ENCODE measurements at places on chromosomes 3 and 15.

DNA sequence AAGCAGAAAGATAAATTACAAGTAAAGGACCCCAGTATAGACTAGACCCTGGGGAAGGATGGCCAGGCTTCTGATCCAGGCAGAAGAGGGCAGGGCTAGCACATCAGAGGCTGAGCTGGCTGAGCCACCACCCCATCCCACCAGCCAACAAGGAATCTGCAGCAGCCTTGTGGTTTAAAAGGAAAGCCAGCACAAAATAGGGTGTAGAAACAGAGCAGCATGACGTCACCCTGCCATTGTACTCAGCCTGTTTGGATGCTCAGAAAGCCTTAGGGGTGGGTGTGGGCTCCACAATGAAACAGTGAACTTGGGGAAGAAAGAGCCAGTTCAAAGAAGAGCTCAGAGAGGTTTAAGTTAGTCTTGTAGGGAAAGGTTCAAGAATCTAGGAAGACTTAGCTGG, 28.2 kb downstream of the DUOX1 start:
- H3K36me3 ChIP-seq, result no peaks in the 10 kb centered on the region
- no peaks in the 10 kb centered on the region for H3K27me3 ChIP-seq
- H3K4me3 ChIP-seq, result no peak overlapping the region
- H3K4me1 ChIP-seq, result no peaks in the 10 kb centered on the region
- DNase-seq, result no peak

DNA sequence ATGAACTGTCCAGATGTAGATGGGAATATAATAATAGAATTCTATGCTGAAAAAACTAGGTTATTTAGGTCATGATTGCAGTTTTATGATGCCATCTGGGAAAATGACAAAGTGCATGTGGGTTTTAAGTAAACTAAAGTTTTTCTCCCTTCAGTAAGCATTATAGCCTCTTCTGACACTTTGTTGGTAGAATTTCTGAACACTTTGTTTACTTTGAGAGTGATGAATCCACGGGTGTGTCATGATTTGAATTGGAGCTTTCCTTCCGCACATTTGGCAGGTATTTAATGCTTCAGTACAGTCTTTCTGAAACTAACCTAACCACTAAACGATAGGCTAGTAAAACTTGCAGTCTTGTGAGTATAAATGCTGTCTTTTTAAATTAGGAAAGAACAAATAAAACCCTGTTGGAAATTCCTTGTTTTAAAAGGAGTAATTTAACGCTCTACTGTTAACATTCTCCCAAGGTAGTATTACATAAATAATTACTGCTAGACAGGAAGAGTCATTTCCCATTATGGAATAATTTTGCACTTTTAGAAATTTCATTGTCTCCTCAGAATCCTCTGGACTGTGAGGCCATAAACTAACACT, 7.0 kb downstream of the FILIP1L start:
- no peak overlapping the region for H3K27ac ChIP-seq
- no peak for DNase-seq
- peaks cover 2% of the 10 kb centered on the region for H3K36me3 ChIP-seq
- H3K27me3 ChIP-seq, result no peaks in the 10 kb centered on the region
- H3K4me3 ChIP-seq, result no peak overlapping the region

DNA sequence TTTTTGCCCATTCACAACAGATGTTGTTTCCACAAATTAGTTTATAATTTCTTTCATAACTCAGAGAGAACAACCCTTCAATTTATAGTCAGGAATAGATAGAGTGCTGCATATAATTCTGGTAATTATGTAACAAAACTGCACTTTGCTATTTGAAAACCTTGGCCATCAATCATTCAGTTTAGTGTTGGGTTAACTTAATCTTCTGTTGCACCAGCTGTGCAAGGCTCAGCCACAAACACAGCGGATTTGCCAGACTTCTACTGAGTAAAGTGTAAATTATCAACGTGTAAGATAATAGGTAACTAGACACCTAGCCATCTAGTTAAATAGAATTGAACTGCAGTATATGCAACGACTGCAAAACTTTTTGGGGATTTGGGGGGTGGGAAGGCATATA, 1064.3 kb upstream of the EPHA6 start:
- no peak overlapping the region for H3K4me3 ChIP-seq
- DNase-seq, result no peak
- no peaks in the 10 kb centered on the region for H3K4me1 ChIP-seq
- no peak overlapping the region for H3K27ac ChIP-seq

GRCh38 chr15:73994912-73995622, 551 bp downstream of the PML start:
- DNase-seq, result no peak
- H3K4me3 ChIP-seq, result peak overlapping the region; percentile 88
- H3K4me1 ChIP-seq, result peaks cover 85% of the 10 kb centered on the region

GRCh38 chr3:122063908-122064307, 8.7 kb downstream of the CD86 start:
- no peak overlapping the region for H3K4me3 ChIP-seq
- H3K36me3 ChIP-seq, result no peaks in the 10 kb centered on the region
- peak; percentile 26 for DNase-seq

DNA sequence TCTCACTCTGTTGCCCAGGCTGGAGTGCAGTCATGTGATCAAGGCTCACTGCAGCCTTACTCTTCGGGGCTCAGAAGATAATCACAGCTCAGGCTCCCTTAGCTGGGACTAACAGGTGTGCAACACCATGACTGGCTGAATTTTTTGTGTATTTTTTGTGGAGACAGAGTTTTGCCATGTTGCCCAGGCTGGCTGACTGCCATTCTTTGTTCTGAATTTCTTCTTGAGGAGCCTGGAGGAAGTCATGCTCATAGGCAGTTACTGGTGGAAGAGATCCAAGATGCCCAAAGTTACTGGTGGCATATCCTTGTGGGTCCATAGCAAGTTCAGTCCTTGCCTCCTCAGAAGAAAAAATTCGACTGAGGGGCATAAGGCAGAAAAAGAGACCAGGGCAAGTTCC, 16.6 kb upstream of the UBP1 start:
- no peaks in the 10 kb centered on the region for H3K27me3 ChIP-seq
- no peak overlapping the region for H3K4me3 ChIP-seq
- DNase-seq, result no peak
- no peak overlapping the region for H3K27ac ChIP-seq
